NCI-H526 (cell line): ENCODE measurements at places on chromosomes 2 and 18.

- DNase-seq, result no peak
These were observed 223.6 kb downstream of the SLC8A1 start for GRCh38 chr2:40228310-40228709.

DNA sequence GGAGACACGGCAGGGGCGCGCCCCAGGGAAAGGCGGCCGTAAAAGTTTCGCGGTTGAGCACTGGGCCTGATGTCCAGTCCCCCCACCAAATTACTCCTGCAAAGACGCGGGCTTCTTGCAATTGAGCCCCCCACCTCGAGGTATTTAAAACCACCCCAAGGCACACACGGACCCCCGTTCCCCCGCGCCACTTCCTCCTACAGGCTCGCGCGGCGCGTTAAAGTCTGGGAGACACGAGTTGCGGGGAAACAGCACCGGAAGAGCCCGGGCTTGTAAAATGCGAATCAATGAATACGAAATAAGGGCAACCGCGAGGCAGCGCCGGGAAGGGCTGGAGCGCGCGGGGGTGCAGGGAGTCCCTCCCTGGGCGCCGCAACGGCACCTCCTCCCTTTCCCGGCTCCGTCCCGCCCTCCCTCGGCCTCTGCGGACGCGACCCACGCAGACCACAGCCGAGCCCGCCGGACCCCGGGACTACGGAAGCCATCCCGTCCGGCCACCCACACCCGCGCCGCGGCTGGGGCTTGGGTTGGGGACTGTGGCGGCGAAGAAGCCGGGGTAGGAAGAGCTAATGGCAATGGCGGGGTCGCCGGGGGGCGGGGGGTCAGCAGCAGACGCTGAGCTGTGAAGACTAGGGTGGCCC is 918 bp upstream of the NETO1 start:
- no peak for DNase-seq

DNA sequence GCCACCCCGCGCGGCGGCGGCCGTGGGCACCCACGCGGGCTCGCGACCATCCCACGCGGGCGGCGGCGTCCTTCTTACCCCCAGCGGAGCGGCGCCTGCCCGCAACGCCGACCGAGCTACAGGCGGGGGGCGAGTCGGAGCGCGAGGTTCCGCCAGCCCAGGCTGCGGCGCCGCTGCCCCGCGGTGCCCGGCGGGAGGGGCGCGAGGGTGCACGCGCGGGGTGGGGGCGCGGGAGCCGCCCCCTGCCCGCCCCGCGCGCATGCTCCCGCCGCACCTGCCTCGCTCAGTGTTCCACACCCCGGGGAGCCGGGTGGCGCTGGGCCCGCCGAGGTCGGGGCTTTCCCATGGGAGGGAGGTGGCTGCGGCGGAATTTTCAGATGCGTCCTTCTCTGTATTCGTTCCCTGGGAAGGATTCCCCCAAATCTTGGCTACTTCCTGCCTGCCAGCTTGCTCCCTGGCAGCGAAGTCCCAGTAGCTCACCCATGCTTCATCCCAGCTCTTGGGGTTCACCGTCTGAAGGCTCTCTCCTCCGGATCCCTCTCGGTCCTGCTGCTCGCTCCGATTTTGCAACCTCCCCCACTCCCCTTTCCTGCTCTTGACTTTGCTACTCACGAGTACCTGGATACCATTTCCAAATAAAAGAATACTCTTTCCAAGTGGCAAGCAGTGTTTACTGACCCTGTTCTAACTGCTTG is at the start of gene L3MBTL4:
Gene L3MBTL4 (minus strand): TSS at position 189 of the 695 bp plus-strand sequence. CDS start 103,286 bp downstream, outside the sequence.
- DNase-seq, result peak; percentile 76

GRCh38 chr18:21255211-21255610 is 13.2 kb downstream of the GREB1L start:
- no peak for DNase-seq

GRCh38 chr2:97651114-97651513 is 5.3 kb downstream of the COX5B start:
- no peak for DNase-seq

GRCh38 chr2:68750592-68751396 is 16.2 kb downstream of the ARHGAP25 start:
- DNase-seq, result no peak

GRCh38 chr2:151996243-151997003 is 102.4 kb downstream of the CACNB4 start:
- DNase-seq, result peak; percentile 52

DNA sequence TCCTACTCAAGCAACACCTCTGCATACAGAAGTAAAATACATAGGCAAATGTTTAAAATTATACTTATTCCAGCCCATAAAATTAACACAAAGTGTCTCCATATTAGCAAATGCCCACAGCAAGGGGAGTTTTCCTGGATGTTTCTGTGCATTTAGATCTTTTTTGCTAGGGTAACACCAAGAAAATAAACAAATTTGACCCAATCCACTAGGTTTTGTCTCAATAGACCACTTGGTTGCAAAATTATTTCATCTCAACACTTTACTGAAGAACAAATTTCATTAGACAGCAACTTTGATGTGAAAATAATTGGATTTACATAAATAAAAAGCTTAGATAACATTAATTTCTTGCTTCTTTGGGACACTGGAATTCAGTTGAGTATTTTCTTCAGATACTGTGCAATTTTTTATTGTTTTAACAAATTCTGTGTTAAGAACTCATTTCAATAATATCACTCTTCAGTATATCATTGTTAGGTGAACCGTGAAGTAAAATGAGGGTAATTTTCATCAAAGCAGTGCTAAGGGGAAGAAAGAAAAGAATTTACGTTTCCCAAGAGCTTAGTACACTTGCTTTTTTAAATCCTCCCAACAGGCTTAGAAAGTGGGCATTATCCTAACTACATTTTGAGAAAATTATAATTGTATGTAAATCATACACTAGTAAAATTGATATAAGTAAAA is 133.5 kb upstream of the TTC39C start:
- DNase-seq, result no peak

GRCh38 chr2:13524492-13524891 is 807.8 kb downstream of the TRIB2 start:
- no peak for DNase-seq
